ENCODE measurements at places on chromosomes 1 and 21.

DNA sequence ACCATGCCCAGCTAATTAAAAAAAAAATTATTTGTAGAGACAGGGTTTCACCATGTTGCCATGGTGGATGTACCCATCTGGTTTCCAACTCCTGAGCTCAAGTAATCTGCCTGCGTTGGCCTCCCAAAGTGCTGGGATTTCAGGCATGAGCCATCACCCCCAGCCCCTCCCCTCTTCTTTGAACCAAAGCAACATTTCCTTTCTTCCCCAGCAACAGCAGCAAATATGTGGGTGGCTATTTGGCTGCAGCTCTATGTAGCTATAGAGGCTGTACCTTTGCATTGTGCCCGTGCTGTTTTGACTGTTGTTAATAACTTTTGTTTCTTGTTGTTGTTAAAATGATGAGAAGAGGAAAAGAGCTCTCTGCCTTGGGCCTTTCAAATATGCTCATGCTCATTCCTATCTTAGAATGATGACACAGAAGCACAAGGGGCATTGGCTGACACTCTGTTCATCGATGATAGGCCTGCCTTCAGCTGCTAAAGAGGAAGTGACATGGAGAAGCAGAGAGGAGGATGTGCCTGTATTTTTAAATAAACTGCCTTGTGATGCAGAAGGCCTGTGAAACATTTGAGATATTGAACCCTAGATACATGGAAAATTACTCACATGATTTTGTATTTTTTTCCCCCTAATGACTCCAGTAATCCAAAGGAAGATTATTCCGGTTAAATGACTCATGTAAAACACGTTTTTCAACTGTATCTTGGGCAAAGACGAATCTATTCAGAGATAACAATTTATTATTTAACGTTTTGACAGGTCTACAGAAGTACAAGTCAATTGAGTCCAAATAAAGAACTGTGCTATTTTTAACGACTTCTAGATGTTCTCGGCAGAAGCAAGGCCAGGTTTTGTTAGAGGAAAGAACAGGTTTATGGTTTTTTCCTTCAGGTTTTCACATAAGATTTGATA, 20.5 kb upstream of the XPR1 start:
- DNase-seq = no peak

DNA sequence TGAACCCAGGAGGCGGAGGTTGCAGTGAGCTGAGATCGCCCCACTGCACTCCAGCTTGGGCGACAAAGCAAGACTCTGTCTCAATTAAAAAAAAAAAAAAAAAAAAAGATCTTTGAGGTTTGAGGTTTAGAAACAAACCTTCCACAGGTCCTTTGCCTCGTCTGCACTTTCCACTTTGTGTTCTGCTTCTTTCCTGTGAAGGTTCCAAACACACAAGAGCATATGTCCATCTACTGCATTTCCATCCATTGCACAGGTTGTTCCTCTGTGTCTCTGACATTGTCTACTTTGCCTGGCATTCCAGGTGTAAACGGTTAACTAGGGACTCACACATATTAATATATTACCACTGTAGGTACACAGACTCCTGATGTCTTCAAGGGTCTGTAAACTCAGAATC, 40.1 kb downstream of the DSTYK start:
- no peak for DNase-seq

DNA sequence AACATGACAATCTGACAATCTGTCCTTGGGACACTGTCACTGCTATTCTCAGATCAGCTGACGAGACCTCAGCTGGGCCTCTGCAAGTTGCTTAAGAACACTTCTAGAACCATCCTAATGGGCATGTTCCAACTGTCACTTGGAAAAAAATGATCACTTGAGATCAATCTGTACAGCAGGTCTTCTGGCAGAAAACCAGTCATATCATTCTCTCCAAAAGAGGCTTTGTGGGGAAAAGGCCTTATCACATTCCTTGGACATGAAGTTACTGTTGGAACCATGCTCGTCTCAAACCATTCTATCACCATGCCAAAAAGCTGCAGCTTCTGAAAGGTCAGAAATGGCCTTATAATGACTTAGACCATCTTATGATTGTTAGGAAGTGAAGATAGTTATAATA, 744.2 kb downstream of the USP25 start:
- no peak for DNase-seq

DNA sequence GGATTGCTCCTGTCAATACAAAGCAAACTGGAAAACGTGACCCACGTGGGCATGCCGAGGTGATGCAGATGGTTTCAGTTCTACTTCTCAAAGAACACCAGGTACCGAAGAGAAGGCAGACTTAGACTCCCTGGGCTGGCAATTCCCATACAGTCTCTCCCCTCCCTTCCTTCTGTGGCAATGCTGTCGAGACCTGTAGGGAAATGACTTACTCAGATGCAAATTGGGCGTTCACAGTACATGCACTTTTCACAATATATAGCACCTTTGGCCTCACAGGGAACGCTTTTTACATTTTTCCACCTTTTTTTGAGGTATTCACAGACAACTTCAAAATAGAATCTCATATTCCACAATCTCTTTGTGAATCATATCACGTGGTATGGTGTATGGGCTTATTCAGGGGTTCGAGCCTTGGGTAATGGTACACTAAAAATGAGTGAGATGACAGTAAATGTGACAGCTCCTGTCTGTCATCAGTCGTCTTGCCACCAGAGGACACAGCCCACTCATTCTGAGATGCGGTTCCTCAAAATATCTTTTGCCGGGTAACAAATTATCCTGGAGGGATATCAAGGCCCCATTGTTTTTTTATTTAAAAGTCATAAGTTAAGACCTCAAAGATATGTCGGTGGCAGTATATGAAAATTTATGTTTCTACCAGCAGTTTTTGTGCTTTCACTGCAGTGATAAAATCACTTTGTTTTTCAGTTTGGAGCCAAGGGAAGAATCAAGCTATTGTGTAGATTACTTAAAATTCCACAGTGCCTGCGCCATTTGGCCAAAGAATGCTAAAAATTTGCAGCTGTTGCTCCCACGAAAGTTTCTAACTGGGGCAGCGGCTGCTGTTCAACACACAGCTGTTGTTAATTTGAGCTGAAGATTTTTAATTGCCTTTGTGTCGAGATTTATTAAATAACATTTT, 168.4 kb downstream of the ZZZ3 start:
- no peak for DNase-seq

- no peak for DNase-seq
Observed at GRCh38 chr1:117077267-117077666, 17.1 kb downstream of the TTF2 start.

DNA sequence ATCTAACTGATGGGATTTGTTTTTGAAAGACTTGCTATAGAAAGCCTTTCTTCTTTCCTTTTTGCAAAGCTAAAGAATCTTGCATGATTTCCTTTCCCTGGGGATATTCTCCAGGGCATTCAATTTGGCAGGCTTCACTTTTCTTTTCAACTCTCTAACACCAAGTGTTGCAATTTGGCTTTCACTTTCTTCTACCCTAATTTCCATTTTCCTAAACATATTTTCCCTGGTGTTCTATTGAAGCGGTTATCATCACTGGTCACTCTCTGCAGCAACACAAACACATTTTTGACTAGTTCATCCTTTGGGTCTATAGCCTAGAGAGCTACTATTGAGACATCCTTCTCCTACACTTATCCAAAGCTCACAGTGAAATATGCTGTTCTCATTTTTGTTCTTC, 424.5 kb downstream of the NEGR1 start:
- DNase-seq = no peak

- DNase-seq = no peak
Observed at GRCh38 chr1:59070610-59071009, 226.3 kb upstream of the FGGY start.

DNA sequence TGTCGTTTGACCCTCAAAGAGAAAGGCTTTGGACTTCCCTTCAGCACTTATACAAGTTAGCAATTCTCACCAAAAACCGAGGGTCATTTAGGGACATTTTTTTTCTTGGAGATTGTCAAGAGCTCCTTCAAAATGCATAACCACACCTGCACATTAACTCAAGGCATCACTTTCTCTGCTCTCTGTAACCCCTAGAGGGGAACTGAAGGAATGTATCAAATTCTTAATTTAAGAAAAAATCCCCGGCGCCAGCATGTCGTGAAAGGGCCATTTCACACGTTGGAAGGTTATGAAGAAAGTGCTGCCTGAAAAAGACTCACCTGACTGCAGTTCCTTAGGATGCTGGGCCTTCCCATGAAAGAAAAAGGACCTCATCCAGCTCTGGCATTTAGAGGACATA, 131.6 kb upstream of the ZC3H12A start:
- DNase-seq = no peak

DNA sequence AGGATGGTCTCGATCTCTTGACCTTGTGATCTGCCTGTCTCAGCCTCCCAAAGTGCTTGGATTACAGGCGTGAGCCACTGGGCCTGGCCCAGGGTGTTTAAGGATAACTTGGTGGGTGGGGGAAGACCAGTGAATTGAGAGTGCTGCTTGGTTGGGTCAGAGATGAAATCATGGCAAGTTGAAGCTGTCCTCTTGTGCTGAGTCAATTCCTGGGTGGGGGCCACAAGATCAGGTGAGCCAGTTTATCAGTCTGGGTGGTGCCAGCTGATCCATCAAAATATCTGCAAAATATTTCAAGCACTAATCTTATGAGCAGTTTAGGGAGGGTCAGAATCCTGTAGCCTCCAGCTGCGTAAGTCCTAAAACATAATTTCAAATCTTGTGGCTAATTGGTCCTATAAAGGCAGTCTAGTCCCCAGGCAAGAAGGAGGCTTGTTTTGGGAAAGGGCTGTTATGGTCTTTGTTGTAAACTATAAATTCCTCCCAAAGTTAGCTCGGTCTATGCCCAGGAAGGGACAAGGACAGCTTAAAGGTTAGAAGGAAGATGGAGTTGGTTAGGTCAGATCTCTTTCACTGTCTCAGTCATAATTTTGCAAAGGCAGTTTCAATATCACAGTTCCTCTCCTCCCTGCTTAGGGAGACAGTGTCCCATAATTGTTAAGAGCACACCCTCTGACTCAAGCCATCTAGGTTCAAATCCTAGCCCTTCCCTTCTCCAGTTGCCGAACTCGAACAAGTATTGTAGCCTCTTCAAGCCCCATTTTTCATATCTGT, 66.8 kb upstream of the BACH1 start:
- DNase-seq = no peak

DNA sequence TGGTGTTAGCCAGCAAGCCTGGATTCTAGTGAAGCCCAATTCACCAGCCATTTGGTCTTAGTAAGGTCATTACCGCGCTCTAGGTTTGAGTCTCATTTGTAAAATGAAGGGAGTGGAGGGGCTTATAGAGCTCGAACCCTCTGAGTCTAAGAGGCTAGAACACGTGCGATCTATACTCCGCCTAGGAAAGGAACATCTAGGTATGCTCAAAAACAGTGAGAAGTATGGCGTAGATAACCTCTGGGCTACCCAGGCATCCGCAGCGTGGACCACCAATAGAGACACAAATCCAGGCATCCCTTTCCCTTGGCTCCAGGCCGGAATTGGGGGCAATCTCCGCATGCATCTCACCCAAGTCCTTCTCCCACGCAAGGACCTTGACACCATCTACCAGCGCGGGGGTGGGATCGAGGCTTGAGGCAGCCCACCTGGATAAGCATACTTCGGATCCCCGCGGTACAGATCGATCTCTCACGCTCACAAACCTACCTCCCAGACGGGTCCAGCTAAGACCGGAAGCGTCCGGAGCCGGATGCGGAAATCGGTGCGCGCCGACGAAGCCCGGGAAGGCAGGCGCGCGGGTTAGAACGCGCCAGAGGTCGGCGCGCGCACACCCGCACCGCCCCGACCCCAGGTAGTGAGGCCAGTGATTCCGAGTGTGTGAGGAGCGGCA, at the start of gene METTL25B:
Gene METTL25B, plus strand, starts transcription at position 544 of the 673 bp plus-strand sequence. CDS start 636 bp downstream, outside the sequence.
- DNase-seq = peak; percentile 83

DNA sequence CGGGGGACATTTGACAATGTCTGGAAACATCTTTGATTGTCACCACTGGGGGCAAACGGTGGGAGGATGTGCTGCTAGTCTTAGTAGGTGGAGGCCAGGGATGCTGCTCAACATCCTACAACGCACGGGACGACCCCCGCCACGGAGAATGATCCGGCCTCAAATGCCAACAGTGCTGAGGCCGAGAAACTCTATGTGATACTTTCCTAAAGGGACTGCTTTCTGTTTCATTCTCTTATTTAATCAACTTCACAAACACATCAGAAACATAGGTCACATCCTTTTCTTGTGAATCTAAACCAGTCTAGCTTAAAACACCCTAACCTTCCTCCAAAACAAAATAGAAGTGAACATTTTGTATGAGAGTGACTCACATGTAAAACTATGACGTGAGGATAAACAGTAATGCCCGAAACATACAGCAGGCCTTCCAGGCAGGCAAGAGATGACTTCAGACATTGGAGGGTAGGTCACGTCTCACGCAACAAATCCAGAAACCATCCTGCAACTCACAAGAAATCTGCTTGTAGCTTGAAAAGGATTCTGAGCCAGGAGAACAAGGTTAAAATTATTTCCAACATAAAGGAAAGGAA, 37.2 kb upstream of the ETS2 start:
- DNase-seq = no peak

- DNase-seq = no peak
Observed at GRCh38 chr1:97046765-97047420, 325.3 kb downstream of the PTBP2 start.

- DNase-seq = no peak
Observed at GRCh38 chr1:228647523-228648444, 87.5 kb upstream of the RHOU start.

- DNase-seq = no peak
Observed at GRCh38 chr1:90721210-90722194, 4.4 kb upstream of the BARHL2 start.

DNA sequence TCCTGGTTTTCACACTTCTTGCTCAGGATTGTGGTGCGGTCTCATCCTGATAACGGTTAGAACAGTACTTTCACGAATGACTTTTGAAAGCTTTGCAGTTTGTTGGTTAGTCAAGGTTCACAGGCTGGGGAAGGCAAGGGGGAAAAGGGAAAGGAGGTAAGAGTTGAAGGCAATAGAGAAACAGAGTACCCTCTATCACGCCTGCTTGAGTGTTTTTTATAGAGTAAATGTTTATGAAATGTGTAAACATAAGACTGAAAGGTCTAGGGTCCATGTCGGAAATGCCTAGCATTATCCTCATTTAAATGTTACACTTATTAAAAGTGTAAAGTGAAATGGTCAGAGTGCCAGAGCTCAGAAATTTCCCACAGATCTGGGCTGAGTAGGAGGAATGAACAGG, 167.4 kb downstream of the URB2 start:
- DNase-seq = no peak

GRCh38 chr1:10615332-10615731, 140.6 kb downstream of the PEX14 start:
- DNase-seq = no peak

- no peak for DNase-seq
Observed at GRCh38 chr1:62998845-62999649, 215.1 kb downstream of the ATG4C start.

GRCh38 chr1:63593303-63593885, at the start of gene PGM1:
TSS of gene PGM1 (plus strand) at chr1:63593411. CDS start at chr1:63593489, 78 bp downstream.
- DNase-seq = peak; percentile 65

- DNase-seq = no peak
Observed at GRCh38 chr1:22362626-22363402, 88.8 kb upstream of the ZBTB40 start.
